ENCODE measurements at places on chromosomes 11 and 22.

DNA sequence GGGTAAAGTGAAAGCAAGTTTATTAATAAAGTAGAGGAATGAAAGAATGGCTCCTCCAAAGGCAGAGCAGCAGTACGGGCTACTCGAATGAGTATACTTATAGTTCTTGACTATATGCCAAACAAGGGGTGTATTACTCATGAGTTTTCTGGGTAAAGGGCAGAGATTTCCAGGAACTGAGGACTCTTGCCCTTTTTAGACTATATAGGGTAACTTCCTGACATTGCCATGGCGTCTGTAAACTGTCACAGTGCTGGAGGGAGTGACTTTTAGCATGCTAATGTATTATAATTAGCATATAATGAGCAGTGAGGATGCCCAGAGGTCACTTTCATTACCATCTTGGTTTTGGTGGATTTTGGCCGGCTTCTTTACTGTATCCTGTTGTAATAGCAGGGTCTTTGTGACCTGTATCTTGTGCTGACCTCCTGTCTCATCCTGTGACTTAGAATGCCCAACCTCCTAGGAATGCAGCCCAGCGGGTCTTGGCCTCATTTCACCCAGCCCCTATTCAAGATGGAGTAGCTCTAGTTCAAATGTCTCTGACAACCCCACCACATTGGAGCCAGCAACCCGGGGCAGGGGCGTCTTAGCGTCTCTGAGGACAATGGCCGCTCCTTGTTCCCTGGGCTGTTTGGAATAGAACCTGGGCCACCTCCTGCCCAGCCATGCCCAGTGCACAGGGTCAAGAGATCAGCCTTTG, 34.9 kb upstream of the CD82 start:
- no peak for DNase-seq

DNA sequence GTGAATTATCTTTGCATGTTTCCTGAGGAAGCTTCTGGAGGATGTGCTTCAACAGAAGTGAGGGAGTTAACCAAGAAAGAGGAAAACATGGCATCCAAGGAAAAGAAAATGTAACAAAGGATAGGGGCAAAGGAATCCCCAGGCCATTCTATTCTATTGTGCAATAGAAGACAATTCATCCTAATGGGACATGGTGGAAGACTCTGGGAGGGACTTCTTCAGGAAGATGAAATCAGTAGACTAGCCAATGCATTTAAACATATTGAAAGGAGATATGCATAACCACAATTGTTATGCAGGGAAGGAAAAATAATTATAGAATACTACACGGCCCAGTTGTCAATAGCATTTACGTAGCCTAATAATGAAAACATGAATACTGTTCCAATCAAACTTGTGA, 55.7 kb downstream of the THAP12 start:
- no peak for DNase-seq

- no peak for DNase-seq
Measured at GRCh38 chr22:43616645-43617044, 195.5 kb downstream of the EFCAB6 start.

GRCh38 chr11:58629857-58630256, 7.4 kb downstream of the CNTF start:
- DNase-seq: no peak

DNA sequence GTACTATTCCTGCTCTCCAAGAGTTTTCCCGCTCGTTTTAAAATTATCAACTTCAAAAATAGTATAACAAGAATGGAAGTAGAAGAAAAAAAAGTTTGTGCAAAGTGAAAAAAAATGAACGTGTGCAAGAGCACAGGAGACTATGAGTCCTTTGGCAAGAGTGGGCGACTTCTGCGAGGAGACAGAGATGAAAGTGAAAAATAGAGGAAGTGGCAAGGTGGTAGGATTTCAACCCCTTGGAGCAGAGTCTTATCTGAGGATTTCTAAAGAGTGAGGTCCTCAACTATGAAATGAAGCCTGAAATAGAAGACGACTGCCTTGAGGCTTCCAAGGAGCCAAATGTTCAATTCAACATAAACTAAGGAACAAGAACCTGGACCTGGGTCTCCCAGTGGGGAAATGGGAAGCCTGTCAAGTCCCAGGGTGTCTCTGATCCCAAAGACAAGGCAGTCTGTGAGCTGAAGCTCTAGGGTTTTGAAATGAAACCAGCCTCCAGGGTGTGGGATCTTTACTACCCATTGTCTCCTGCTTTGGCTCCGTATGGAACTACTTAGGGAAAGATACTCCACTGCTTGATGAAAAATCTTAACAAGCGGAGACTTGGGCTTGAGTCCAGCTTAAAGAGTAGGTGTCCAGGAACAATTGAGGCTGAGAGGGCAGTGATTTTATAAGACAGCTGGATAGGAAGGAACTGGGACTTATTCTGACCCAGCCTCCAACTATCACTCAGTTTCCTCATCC, 4.8 kb downstream of the P4HA3 start:
- no peak for DNase-seq

DNA sequence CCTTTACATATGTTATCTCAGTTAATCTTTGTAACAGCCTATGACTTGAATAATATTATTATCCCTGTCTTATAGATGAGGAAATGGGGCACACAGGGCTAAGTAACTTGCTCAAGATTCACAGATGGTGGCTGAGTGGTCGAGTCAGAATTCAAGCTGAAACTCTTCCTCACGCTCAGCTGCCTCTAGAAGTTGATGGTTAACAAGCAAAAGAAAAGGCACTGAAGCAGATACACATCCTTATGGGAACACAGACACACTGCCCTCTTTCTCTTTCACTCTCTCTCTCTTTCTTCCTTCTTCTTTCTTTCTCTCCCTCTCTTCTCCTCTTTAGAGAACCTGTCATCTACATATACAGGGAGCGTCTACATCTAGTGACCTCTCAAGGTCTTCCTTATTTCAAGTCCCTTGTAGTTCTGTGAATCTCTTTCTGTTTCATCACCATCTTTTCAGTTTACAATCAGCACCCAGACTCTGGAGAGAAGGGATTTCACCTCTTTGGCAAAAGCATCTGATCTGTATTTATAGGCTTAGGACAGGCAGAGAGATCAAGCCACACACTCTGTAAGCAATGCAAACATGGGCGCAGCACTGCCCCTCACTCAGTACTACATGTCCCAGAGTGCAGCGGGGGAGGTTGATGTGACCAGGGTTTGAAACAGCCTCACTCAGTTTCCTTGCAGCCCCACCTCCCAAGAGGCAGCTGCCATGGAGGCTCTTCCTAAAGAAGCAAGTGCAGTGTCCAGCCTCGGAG, 75.7 kb downstream of the GRAMD1B start:
- DNase-seq: no peak

- no peak for DNase-seq
Measured at GRCh38 chr11:73205661-73206343, 12.3 kb upstream of the P2RY2 start.

DNA sequence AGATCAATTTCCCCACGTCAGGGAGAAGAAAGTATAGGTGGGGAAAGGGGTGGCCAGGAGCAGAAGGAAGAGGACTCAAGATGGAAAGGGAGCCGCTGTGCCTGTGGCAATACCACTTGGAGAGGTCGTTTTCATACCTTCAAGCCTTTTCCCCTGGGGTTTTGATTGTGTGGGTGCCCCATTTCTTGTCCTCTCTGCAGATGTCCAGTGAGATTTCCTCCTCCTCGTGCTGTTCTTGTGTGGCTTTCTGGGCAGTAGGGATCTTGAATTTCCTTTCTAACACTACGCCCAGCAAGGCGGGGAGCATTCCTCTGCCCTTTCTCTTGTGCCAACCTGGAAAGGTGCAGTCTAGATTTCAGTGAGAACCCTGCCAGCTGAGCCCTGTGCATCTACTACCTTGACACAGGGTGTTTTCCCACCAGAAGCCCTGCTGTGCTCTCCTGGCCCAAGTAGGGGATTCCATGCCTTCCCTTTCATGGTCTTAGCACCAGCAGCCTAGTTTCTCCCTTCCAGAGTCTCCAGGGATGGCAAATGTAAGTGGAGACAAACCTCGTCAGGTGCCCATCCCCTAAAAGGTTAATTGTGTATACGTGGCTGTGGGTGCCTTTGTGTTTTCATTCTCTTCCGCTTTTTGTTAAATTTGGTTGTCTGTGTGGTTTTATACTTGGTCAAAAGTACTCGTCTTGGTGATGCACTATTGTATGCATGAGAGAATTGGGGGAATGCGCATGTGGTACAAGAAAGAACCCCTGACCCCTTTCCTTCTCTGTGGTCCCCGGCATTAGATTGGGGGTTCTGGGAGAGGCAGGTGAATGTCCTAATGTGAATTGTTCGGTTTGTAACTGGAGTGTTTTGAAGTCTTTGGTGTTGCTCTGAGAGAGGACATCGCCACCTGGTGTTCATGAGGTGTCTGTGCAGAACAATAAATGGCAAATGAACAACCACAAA, 71.4 kb upstream of the MPEG1 start:
- peak; percentile 70 for DNase-seq

DNA sequence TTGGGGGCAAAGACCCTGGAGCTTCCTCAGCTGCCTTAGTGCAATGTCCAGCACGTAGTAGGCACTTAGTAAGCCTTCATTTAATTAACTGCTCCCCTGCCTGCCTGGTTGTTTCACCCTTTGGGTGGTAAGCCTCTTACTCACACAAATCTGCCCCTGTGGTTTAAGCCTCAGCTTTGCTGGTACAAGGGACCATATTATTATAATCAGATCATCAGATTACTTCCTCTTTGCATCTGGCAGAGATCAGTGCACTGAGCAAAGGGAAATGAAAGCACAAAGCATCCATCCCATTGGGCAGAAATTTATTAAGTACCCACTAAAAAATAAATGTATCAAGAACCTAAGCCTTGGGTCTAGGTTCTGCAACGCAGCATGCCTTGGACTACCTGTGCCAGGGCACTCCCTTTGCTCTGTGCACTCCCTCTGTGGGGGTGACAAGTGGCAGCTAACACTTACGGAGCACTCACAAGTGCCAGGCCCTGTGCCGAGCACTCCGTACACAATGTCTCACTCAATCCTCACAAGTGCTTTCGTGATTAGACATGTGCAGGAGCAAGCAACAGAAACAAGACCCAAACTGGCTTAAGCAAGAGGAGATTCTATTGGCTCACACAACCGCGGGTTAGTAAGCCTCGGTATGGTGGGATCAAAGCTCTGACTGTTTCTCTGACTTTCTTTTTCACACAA, 34.9 kb upstream of the DAGLA start:
- DNase-seq: no peak

GRCh38 chr11:58739725-58740430, 8.1 kb upstream of the GLYAT start:
- DNase-seq: no peak

DNA sequence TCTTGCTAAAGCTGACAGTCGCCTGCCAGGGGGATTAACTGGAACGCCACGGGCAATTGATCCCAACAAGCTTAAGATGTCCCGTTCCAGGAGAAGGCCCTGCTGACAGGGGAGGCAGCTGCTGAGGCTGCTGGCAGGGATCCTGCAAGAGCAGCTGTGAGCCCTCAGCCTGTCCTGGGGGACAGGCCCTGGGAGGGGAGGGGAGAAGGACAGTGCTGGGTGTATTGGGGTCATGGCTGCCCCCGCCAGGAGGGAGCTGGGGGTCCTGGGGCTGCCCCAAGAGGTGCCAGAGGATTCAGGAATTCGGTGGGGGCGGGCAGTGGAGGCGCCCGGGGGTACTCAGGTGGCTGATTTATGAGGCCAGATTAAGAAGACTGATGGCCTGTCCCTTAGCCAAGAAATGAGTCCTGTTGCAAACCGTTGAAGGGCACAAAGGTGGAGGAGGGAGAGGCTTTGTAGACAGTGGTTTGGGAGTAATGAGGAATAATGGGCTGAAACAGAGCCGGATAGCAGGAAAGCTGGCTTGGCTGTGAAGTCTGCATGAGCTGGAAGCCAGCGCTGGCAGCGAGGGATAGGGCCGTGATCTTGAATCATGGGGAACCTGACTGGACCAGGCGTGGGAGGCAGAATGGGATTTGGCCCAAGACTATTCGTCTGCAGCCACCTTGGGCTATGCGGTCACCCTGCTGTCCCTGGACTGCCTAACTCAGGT, 133.5 kb downstream of the CACNA1I start:
- DNase-seq: no peak

GRCh38 chr11:72421351-72421750, 13.0 kb downstream of the CLPB start:
- DNase-seq: no peak

DNA sequence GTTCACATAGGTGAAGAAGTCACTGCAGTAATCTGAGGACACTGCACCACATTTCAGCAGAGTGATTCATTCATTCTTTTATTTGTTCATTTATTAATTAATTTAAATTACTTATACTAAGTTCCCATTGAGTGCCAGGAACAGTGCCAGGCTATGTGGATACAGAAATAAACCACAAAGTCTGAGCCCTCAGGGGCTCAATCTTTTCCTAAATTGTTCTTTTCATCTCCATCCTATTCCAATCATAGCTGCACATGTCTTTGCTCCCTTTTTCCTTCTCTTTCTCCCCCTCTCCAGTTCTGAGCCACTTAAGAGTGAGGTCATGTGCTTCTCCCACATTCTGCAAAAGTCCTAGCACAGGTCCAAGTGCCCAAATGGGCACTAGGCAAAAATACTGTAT, 4.9 kb downstream of the SYTL2 start:
- DNase-seq: no peak

DNA sequence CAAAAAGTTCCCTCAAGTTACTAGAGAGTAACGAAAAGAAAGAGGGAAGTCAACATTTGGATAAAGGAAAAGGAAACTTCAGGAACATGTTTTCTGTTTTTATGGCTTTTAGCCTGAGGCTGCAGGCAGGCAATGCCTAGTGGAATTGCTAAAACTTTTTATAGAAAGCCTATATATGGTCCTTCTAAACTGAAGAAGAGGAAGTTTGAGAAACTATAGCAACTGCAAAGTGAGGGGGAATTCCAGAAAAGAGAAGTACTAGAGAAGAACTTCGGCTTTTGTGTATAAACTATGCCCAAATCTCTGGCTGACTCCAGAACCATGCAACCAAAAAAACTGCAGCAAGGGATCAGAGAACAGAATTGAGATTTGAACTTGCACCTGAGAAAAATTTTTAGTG, 74.3 kb upstream of the ARHGAP42 start:
- DNase-seq: no peak

DNA sequence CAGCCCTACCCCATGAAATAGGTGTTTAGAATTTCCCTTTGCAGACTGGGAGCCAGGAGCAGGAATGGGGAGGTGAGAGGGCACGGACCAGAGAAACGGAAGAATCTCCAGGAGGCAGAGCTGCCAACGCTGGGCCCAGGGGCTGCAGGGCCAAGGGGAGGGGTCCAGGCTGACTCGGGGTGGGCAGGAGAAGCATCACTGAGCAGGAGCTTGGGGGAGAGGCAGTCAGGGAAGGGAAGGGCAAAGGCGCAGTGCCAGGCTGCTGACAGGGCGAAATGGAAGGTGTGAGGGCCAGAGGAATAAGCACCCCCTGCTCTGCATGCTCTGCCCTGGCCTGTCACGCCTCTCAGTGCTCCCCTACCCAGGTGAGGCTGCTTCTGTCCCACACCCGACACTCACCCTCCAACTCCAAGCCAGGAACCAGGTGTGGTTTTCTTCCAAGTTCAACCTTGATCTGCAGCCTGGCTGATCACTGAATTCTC, 14.5 kb downstream of the LRRC32 start:
- no peak for DNase-seq

GRCh38 chr11:47130543-47130942, 46.1 kb downstream of the ARFGAP2 start:
- DNase-seq: no peak

- peak; percentile 98 for DNase-seq
Measured at GRCh38 chr11:67113231-67113721, 5.8 kb upstream of the KDM2A start.
